ENCODE measurements at places on chromosomes 2 and 18.
A peak's percentile ranks its signal among the peaks of the same experiment; 100 is the strongest.

- no peak for DNase-seq
Measured at GRCh38 chr18:36294031-36294430, 3.5 kb upstream of the FHOD3 start.

GRCh38 chr18:28960146-28960545, 783.2 kb upstream of the CDH2 start:
- no peak for DNase-seq

DNA sequence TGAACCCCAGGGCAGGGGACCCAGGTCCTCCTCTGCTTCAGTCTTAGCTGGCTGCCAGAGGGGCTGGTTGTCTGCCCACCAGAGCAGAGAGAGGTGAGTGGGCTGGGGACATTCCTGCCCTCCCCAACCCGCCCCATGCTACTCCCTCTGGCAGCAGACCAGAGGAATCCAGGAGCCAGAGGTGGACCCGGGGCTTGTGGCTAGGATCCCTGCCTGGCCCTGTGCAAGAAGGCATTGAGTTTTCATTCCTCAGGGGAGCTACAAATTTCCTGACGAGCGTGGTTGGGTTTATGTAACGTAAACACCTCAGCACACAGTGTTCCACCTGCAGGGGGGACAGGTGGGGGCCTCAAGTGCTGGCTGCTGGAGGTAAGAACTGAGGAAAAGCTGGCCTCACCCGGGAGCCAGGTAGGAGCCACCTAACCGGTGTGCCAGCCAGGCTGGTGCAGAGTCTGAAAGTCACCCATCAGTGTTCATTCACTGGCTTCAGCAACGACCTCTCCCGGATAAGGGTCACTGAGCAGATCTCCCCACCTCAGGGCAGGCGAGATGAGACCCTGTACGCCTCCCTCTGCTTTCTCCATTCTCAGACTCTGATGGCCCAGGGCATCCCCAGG, 246.8 kb downstream of the DYSF start:
- no peak for DNase-seq

GRCh38 chr2:43018179-43019024, 208.0 kb downstream of the ZFP36L2 start:
- peak; percentile 41 for DNase-seq

- peak; percentile 84 for DNase-seq
Measured at GRCh38 chr2:234427081-234428061, 69.5 kb downstream of the ARL4C start.

DNA sequence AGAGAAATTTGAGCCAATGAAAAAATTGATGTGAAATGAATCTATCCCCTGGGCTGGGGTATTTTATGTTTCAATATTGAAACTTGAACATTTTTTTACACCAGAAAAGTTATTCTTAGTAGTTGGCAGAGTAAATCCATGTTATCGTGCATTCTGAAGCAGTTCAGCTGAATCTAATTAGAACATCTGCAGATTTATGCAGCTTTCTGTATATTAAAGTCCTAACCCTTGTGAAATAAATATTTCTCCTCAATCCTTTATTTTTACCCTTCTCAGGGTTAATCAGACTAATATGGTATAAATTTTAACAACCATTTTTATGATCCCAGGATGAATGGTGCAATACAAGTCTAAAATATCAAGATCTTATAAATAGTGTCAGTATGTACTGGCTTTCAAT, 69.5 kb downstream of the CDH20 start:
- no peak for DNase-seq

GRCh38 chr2:109217362-109218086, 88.5 kb downstream of the SH3RF3 start:
- no peak for DNase-seq

DNA sequence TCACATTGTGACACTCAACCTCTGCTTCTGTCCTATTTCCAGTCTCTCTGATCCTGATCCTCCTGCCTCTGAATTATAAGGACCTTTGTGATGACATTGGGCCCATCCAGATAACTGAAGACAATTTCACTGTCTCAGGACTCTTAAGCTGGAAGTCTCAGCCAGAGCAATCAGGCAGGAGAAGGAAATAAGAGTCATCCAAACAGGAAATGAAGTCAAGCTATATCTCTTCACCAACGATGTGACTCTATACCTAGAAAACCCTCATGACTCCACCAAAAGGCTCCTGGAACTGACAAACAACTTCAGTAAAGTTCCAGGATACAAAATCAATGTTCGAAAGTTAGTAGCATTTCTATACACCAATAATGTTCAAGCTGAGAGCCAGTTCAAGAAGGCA, 29.3 kb upstream of the TWIST2 start:
- DNase-seq: no peak

GRCh38 chr18:25225151-25225550, 126.8 kb downstream of the ZNF521 start:
- no peak for DNase-seq

GRCh38 chr2:9406529-9407362, 16.6 kb downstream of the ITGB1BP1 start:
- no peak for DNase-seq

DNA sequence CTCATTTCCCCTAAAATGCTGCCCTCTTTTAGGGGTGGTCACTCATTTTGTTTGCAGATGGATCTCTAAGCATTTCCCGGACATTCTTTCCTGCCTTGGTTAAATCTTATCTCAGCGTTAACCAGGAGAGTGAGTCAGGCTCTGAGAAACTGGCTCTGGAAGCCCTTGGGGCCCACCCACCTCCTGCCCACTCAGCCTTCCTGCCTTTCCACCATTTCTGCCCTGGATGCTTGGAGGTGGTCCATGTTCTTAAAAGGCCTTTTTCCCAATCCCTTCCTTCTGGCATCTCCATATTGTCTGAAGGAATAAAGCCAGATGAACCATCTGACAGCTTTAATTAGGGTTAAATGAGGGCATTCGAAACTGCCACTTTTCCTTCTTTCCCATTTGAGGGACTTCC, 9.5 kb downstream of the HK2 start:
- DNase-seq: no peak

GRCh38 chr2:15092181-15092580, 459.7 kb downstream of the LRATD1 start:
- DNase-seq: no peak

DNA sequence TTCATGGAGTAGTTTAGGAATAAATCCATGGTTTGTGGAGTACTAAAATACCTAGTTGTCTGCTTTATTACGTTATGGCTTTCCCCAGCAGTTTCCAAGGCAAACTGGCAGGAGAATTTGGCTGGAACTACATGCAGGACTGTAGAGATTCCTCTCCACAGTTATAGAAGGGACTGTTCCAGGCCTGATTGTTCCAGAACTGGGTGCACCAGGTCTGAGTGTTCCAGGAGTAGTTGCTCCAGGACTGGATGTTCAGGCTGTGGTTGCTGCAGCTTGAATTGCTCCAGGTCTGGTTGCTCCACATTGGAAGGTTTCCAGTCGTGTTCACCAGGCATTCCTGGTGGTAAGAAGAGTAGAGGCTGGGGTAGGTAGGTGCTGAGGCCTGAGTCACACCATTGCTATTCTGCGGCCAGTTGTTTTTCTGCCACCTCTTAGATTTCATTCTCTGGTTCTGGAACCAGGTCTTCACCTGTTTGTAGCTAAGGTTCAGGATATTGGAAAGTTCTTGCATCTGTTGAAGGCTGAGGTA, 28.1 kb downstream of the SGPP2 start:
- DNase-seq: peak; percentile 61

DNA sequence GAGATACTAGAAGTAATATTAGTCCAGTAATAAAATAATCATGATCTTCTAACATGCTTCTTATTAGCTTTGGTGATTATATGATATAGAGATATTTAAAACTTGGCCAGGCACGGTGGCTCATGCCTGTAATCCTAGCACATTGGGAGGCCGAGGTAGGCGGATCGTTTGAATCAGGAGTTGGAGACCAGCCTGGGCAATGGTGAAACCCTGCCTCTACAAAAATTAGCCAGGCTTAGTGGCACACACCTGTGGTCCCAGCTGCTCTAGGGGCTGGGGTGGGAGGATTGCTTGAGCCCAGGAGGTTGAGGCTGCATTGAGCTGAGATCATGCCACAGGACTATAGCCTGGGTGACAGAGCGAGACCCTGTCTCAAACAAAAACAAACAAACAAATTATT, 87.0 kb downstream of the WDR7 start:
- no peak for DNase-seq

DNA sequence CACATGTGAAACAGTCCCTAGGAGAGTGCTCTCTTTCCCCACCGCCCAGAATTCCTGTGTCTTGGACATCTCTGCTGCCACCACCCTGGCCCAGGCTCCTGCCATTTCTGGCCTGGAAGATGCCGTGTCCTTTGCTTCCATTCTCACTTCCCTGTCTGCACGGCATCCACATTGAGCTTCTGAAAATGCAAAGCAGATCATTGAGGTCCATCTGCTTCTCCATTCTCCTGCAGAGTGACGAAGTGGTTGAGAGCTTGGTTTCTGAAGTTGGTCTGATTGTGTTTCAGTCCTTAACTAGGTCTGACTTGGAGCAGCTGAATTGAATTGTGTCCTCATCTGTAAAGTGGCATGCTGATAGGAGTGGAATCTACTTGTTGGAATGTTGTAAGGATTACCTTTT, 98.7 kb upstream of the MGAT5 start:
- DNase-seq: no peak

DNA sequence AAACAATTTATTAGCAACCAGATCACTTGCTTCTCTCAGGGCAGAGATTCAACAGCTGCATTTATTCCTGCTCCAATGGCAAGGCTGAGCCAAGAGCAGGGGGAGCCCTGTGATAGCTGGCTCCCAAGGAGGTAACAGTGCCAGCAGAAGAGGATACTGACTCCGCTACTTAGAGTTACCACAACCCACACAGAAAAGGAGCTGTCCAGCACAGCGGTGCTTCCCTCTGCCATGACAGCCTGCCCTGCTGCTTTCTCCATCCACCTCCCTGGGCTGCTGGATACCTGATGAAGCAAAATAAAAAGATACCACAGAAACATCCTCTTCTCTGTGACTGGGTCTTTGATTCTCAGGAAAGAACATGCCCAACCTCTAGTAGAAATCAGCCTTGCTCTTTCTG, 467.2 kb downstream of the LRRTM4 start:
- no peak for DNase-seq

DNA sequence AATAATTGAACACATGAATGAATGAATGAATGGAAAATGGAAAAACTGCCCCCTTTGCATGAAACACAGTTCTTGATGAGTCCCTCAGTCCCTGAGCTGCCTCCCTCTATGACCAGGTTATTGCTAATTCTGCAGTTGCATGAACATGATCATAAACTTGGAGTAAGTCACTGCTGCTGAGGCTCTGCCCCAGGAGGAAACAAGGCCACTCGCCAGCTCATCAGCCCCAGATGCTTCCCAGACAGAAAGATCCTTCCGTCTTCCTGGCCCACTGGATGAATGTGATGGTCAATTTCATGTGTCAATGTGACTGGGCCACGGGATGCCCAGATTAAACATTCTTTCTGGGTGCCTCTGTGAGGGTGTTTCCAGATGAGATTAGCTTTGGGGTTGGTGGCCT, 16.4 kb downstream of the GPR45 start:
- no peak for DNase-seq

DNA sequence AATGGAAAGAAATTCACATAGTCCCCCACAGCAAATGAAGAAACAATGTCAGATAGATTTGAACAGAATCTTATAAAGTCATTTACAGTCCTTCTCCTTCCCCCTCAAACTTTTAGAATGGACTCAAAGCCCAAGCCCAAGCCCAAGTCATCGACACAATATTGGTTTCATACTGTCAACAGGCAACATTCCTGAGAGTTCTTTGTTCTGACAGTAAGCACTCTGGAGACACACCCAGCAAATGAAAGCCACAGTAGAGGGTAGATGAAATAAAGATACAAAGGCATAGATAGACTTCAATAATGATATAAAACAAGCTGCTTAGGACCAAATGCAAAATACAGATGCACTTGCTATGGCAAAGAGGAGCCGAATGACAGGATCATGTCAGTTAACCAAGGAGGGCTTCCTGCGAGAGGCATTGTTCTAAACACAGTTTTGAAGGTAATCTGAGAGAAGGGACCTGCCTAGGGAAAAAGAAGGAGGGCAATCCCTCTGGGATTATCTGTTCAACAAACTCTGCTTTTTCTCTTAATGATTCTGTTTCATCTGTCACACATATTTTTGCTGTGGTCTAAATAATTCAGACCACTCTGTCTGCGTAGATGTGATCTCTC, 97.1 kb upstream of the MAP4K3 start:
- no peak for DNase-seq

DNA sequence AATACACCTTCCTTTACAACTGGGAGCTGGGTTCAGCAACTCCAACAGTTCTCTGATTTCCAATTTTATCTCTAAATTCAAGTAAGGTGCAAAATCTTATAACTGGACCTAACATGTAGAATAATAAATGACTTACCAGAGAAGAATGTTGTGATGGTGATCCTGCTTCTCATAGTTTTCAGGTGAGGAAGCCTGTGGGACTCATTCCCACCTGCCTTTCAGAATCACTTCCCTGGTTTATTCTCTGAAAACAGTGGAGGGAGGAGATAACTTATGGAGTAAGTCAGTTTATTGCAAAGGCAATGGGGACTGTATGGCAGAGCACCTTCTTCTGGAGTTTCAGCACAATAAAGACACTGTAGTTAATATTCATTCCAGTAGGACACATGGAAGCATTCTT, 1188.2 kb upstream of the FAM98A start:
- no peak for DNase-seq

GRCh38 chr18:10485475-10485874, 31.0 kb downstream of the APCDD1 start:
- no peak for DNase-seq

- DNase-seq: no peak
Measured at GRCh38 chr2:9909106-9909505, 42.4 kb upstream of the GRHL1 start.

DNA sequence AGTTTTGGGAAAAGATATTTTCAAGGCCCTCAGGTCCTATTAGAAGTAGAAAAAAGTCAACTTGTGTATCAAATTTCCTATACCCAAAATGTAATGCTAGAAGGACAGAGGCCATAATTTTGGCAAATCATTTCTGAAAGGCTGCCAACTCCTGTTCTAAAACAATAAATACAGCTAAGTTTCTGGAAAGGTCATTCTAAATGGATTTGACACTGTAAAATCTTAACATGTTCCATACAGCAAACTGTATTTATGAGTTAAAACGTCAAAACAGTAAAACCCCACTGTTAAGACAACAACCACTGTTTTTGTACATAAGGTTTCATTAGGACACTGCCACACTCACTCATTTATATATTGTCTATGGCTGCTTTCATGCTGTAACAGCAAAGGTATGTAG, 9.7 kb downstream of the FAM98A start:
- DNase-seq: no peak

Data from PC-9 (cell line).